ENCODE measurements at places on chromosomes 5 and 9.

- DNase-seq = no peak
These were observed 102.9 kb downstream of the LIFR start for GRCh38 chr5:38453506-38453905.

DNA sequence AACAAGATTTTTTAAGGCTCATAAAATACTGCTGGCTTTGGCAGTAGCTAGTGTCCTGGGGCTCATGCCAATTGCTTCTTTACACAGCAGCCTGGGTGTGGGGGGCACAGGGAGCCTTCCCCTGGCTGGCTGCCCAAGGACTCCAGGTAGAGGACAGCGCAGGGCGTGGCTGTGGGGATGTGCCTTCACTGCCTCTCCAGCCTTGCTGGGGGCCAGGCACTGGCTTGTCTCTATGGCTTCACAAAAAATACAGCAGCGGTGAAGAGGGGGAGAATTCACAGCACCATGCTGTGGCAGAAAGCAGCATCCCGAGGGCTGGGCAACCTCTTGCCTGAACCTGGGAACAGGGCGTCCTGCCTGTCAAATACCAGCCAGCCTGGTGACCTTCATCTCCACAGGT is 57.4 kb downstream of the DAP start:
- no peak for DNase-seq

DNA sequence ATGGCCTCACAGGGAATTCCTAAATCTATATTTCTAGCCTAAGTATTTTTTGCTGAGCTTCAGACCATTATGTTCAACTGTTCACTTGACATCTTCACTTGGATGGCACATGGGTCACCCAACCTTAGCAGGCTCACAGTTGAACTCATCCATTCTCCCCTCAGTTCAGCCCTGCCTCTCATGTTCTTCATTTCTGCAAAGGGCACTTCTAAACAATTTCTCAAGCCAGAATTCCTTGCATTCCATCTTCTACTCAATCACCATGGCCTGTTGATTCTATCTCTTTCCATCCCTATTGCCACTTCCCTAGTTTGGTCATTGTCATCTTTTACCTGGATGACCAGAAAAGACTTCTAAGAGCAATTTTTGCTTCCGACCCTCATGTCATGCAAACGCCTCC is 7.3 kb upstream of the RGS3 start:
- DNase-seq = no peak

DNA sequence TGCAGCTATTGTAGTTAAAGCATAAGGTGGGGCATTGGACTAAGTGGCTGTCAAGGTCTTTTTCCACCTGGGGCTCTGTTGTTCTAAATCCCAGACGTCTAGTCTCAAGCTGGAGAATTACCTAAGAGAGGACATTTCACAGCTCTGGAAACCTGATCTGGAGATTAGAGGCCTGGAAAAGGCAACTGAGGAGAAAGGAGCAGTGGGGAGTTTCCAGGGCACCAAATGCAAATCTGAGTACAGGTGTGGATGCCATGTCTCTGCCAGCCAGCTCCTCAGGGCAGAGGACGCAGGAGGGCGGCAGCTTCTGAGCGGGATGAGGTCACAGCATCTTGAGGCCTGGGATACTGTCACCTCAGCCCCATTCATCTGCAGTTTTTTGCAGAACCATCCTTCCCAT is 65.2 kb downstream of the PPARGC1B start:
- no peak for DNase-seq

DNA sequence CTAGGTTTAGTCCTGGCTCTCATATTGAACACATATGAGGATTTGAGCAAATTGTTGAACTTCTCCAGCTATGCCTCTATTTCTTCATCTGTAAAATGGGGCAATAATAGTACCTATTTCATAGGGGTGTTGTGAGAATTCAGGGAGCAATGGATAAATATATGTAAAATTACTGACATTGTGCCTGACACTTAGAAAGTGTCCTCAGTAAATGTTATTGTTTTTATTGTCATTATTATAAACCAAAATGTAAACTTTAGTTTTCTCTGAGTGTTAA is 101.7 kb downstream of the ANGPTL2 start:
- no peak for DNase-seq

GRCh38 chr5:147485814-147486213 is 24.1 kb downstream of the DPYSL3 start:
- DNase-seq = no peak

- DNase-seq = no peak
These were observed 2.2 kb downstream of the PAX5 start for GRCh38 chr9:37031902-37032301.

GRCh38 chr5:119578937-119579336 is 50.4 kb upstream of the FAM170A start:
- no peak for DNase-seq

DNA sequence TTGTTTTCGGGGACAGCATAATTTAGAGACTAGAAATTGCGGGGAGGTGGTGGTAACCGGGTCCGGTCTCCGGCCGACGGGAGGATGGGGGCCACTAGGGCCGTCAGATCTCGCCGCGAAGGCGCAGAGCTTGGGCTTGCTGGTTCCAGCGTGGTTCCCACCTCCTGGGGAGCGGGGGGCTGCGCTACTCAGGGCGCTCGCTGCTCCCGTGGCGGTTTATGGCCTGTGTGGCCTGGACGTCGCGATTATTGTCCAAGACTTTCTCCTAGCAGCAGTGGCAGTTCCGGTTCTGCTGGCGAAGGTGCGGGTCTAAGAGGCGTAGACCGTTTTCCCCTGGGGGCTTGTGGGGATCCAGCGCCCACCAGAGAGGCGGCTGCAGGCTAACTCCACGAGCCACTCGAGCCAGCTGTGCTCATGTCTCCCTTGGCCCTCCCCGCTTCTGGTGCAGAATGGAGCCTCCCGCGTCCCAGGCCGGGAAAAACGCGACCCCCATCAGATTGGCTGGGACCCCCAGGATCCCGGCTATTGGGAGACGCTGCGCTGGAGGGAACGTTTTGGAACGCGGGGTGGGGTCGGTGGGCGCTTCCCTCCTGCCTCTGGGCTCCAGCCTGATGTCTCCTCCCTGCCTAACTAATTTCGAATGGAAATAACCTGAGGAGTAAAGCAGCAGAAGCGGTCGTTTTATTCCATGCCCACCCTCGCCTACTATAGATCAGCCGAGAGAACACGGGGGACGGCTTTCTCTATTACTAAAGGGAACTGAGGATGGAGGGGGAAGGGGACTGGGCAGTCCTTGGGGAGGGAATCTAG is 87.1 kb downstream of the ENTREP1 start:
- no peak for DNase-seq

Data from NCI-H187 treated with DMSO at 0.1 percent for 48 hours (cell line).